Globus pallidus (tissue), 1 donor: ENCODE measurements at places on chromosomes 6 and 20.

GRCh38 chr6:28789553-28790083 is 134.2 kb downstream of the TRIM27 start:
- no peak for DNase-seq

DNA sequence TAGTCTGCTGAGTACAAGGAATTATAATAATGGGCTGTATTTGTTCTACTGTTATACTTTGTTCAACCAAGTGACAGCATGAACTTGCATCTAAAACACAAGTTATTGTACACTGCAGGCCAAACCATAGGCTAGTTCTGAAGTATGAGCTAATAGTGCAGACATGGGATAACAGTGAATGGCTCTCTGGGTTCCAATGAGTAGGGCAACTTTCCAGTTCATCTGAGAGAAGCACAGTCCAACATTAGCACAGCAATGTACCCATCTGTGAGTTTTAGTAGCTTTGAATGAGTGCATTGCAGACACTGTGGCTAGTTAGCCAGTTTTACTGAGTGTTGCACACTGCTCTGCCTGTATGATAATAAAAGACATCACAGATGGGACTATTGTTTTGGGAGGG is 56.5 kb upstream of the FUT9 start:
- peak; percentile 76 for DNase-seq

- DNase-seq: no peak
These were observed 52.7 kb downstream of the SOD2 start for GRCh38 chr6:159640322-159640721.

GRCh38 chr20:34337544-34337943 is 25.5 kb upstream of the ITCH start:
- DNase-seq: no peak

DNA sequence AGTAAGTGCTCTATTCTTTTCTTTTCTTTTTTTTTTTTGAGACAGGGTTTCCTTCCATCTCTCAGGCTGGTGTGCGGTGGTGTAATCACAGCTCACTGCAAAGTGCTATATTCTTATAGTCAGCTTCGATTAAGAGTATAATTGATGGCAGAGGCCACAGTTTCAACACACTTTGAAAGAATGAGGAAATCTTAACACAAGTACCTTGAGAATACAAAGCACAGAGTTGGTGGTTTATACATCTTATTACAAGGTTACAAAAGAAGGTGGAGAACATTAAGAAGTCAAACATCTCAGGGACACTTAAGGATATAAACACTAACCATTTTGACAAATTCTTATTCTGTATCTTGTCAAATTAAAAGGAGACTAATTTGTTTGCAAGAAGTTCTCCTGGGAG is 180.5 kb downstream of the SOD2 start:
- no peak for DNase-seq

DNA sequence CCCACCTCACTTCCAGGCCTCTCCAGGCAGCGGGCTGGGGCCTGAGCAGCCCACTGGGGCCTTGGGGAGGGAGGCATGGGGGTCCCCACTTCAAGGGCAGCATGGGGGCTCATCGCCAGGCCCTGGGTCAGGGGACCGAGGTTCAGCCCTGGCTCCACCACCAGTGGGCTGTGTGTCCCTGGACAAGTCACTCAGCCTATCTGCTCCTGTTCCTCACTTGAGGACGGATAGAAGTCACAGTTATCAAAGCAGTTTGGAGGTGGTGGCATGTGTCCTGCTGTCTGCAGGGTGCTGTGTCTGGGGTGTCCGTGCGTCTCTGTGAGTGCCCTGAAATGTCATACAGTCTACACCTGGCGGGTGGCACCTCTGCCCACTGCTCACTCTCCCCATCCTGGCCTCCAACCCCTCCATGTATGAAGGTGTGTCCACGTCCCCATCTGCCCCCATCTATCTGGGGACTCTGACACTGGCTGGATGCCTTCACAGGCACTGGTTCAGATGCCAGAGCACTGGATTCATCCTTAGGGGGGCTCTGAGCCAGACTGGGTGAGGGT is 3.6 kb downstream of the EEF1A2 start:
- no peak for DNase-seq

GRCh38 chr6:152897807-152898399 is 84.9 kb downstream of the FBXO5 start:
- DNase-seq: peak; percentile 43

GRCh38 chr20:2760297-2760951 is 40.0 kb downstream of the CPXM1 start:
- DNase-seq: no peak

DNA sequence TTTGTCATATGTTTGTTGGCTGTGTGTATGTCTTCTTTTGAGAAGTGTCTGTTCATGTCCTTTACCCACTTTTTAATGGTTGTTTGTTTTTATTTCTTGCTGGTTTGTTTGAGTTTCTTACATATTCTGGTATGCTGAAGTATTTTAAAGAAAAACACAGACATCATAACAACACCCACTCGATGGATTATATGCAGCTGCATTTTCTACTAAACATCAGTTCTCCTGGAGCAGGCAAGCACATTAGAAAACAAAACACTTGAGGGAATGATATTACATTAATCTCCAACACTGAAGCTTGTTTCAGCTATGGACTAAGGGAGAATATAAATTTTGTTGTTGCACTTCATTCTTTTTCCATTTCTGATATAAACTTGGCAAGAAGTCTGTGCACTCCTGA is 42.5 kb upstream of the RFPL4B start:
- DNase-seq: no peak

DNA sequence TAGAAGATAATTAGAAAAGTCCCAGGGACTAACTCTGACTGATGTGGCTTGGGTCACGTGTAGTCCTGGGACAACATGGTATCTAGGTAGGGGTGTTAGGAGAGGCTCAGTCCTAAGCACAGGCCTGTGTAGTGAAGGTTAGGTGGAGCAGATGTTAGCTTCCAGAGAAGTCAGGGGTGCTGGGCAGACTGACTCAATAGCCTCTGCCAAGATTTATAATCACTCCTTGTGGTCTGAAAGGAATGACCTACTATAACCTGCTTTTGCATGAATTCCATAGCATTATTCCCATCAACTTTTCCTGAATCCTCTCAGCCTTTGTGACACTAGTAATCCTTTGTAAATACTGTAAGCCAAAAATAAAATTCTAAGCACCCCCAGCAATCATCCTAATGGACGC is 10.2 kb upstream of the PEX7 start:
- no peak for DNase-seq

DNA sequence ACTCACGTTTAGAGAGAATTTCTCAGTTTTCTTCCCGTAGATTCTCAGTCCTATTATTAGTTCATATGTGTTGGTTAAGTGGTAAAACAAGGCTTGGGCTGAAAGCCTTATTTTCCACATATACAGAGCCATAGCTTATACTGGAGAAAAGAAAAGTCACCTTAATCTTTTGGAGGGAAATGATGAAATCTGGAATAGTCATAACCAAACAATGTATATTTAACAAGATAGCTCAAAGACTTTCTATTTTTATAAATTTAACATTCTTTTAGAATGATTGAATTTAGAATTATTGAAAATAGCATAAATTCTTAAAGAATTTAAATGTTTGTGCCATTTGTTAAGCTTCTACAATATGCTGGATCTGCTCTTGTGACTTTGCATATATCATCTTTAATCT is 85.8 kb downstream of the CDKAL1 start:
- no peak for DNase-seq

DNA sequence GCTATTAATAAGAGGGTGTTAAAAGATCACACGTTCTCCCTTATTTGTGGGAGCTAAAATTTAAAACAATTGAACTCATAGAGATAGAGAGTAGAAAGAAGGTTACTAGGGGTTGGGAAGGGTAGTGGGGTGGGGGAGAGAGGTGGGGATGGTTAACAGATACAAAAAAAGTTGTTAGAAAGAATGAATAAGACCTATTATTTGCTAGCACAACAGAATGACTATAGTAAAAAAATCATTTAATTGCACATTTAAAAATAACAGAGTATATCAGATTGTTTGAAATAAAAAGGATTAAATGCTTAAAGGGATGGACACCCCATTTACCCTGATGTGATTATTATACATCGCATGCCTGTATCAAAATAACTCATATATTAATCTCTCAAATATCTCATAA is 43.3 kb upstream of the STMND1 start:
- DNase-seq: no peak

GRCh38 chr6:4496284-4496683 is 279.9 kb upstream of the CDYL start:
- DNase-seq: no peak

- no peak for DNase-seq
These were observed 131.3 kb upstream of the GMDS start for GRCh38 chr6:2376429-2377355.

DNA sequence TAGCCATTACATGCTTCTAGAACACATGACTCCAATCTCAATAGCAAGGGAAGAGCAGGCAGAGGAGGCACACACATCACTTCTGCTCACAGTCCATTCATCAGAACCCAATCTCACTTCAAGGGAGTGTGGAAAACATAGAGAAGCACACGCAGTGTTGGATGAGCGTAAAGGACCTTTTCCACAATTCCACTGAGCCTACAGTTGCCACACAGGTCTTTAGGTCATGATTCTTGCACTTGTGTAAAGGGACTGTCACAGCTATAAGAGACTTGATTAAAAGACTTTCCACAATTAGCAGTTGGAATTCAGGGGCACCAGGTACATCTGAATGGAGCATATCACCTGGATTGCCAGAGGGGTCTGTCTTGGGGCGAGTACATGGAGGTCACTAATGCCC is 86.2 kb downstream of the TBC1D7 start:
- DNase-seq: no peak

DNA sequence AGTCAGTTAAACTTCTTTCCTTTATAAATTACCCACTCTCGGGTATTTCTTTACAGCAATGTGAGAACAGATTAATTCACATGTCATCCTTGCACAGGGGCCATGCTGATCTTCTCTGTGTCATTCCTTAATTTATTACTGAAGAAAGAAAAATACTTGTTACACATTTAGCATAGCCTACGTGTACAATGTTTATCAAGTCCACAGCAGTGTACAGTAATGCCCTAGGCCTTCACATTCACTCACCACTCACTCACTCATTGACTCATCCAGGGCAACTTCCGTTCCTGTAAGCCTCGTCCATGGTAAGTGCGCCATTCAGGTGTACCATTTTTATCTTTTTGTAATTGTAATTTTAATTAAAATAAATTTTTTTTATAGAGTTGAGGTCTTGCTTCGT is 73.6 kb downstream of the RSPH3 start:
- no peak for DNase-seq

DNA sequence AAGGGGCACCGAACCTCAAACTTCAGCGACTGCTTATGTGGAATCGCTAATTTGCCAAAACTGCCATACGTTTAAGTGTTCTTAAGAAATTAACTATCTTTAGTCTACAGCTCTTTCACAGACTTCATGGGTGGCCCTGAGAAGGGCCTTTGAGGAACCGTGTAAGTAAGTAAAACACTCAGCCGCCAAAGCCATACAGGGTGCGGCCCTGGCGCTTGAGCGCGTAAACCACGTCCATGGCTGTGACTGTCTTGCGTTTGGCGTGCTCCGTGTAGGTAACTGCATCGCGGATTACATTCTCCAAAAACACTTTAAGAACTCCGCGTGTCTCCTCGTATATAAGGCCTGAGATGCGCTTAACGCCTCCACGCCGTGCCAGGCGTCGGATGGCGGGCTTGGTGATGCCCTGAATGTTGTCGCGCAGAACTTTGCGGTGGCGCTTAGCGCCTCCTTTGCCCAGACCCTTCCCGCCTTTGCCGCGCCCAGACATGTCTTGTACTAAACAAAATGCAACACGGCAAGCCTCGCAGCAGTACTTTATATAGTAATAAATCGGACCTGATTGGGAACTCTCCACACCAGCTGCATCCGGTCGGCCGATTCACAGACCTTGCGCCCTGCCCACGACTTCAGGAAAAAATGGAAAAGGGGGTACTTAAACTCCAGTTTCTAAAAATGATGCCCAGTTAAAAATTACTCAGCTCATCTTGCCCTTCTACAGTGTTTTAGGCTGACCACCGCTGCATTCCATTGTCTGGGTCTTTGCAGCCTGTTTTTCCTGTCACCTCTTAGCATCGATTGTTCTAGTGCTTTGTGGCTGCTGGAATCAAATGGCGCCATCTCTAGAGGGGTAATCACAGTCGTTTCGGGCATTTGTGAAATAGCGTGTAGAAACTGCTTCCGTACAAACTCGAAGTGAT is 38.9 kb downstream of the OR2B2 start:
- DNase-seq: no peak

DNA sequence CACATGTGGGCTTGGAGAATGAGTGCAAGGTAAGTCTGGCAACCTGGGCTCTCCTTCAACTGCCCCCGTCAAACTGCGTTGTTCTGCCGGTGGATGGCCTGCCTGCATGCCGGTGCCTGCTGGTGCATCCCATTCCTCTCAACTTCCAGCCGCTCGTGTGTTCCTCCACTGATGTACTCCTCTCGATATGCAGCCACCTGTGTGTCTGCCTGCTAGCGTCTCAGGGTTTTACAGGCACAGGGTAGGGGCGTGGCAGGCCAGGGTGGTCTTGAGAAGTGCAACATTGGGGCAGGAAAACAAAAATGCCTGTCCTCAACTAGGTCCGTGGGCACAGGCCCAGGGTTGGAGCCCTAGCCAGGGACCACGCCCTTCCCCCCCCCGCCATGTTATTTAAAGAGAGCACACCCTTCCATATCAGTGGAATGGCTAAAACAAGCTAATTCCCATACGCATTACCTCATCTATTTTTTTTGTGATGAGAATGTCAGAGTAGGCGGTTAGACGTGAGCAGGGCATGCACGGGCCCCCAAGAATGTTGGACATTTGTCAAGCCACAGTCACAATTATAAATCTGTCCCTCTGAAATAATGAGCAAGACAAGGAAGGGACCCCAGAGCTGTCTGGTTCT is 33.2 kb downstream of the SERPINB6 start:
- DNase-seq: no peak

DNA sequence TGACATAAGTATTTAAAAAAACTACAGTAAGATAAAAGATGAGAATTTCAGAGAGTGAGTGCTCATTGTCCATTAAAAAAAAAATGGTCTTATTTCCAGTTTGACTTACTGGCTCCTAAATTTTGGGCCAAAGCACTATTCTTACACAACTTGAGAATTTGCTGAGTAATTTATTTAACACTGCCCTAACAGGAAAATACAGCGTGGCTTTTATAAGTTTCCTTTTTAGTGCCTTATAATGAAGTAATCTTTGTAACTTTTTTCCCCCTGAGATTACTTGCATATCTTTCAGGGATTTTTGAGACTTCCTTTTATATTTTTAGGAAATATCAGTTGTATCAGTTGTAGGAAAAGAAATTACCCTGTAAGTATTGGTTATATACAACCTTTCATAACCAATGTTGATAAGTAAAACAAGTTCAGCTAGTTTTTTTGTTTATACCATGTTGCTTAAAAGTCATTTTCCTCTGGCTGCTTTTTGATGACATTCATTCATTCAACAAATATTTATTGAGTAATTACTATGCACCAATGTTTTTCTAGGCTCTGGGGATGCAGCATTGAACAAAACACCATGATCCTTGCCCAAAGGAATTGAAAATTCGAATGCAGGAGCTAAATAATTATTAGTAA is 106.4 kb upstream of the SGK1 start:
- DNase-seq: no peak

- no peak for DNase-seq
These were observed 192.2 kb upstream of the DTNBP1 start for GRCh38 chr6:15854826-15855710.
